Thoracic aorta (tissue), 2 donors: ENCODE measurements at places on chromosomes 5 and 9.
A peak's percentile ranks its signal among the peaks of the same experiment; 100 is the strongest.

DNA sequence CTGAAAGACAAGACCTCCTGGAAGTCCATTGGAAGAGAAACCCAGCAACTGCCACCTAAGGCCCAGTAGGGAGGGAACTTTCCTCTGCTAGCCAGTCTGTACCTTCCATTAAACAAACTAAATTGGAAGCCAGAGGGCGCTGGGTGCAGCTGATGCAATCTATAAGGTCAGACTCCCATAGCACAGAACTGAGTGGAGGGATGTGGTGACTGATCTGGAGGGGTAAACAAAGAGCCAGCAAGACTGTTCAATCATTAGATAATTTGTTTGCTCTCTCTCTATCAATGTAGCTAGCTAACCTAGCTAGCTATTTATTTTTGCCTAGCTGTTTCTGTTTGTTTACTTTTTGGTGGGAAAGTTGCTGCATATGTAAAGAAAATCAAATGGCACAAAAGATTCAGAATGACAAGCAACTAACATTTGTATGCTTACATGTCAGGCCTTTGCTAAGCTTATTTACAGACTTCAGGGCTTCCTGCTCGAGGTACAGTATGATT, 291.8 kb upstream of the DAB2 start:
- DNase-seq: no peak

- no peak for DNase-seq
Observed at GRCh38 chr9:16976427-16976826, 106.0 kb upstream of the BNC2 start.

- DNase-seq: no peak
Observed at GRCh38 chr5:124527220-124527991, 219.0 kb downstream of the ZNF608 start.

DNA sequence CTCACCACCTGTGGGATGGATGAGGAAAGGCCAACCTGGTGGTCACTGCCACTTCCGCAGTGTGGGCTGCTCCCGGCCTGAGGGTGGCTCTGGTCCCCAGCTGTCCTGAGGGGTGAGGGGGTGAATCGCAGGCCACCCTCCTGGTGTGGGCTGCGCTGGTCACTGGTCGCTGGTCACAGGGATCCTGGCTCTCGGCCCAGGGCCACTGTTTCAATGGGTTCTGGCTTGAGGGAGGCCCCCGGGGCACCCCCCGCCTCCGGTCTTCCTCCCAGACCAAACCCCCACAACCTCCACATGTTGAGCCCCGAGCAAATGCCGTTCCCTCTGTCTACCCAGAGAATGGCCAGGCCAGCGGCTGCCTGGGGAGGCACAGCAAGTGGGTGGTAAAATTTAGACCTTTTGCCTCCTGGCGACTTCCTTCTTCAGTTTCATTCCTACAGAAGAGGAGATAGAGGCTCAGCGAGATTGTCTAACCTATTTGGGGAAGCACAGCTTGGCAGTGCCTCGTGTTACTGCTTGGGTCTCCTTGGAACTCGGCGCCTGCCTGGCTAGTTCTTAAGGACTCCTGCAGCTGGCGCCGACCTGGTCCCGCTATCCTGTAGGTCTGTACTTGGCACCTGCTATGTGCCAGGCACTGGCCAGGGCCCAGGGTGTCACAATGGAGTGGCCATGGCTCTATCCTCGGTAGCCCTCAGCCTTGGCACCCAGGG, 48.2 kb downstream of the RXRA start:
- no peak for DNase-seq

DNA sequence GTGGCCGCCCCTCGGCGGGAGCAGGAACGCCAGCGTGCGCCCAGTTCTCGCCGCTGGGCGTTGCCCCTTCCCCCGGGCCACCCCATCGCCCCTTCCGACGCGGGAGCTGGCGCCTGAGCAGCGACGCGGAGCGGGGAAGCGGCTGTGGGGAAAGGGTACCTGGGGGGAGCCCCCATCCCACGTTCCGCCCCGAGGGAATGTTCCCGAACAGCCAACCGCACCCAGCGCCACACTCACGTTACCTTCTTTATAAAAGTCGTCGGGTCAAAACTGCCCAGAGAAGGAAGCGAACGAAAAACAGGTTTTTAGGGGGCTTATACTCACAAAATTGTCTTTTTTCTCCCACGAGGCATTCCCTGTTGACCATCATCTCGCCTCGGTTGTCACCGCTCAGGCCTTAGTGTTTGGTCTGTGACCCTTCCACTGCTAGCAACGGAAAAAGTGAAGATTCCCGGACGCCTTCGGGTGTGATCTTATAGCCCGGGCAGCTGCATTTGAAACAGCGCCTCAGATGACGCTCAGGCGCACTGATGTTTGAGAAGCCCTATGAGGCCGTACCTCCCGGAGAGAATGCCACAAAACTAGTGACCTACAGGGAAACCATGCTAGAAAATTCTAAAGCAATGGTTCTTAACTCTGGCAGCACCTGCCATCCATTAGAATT, 475 bp upstream of the GOLM1 start:
- DNase-seq: no peak

DNA sequence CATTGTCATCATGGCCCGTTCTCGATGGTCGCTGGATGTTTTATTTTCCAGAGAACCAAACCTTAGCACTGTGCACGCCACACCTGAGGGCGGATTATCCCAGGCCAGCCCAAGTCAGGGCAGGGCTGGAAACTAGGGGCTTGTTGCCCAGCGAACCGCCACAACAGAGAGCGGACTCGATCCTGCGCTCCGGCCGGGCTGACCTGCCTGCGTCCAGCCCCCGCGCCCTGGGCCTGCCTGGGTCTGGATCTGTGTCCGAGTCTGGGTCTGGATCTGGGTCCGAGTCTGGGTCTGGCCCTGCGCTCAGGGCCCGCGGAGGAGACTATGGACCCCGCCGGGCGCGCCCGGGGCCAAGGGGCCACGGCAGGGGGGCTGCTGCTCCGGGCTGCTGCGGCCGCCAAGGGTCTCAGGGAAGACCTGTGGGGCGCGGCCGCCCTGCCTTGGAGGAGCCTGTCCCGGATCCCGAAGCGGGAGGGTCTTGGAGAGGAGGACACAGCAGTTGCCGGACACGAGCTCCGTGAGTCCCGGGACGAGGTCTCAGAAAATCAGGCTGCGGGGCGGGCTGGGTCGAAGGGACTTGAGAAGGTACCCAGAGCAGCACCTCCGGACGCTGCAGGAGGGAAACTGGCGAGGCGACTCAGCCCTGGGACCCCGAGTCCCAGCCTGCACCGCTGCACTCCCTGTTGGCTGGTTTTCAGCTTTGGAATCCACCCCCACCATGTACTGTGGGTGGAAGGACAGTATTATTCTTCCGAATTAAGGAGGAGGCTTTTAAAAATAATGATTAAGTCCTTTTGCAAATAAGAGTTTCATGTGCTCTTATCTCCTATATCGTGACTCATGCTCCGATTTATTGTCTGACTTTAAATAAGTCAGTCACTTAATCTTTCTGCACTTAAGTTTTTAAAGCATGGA, at the start of gene ANKDD1B:
Gene ANKDD1B (plus strand): TSS at position 143 of the 915 bp plus-strand sequence. CDS start 182 bp downstream, at position 325.
- DNase-seq: no peak

DNA sequence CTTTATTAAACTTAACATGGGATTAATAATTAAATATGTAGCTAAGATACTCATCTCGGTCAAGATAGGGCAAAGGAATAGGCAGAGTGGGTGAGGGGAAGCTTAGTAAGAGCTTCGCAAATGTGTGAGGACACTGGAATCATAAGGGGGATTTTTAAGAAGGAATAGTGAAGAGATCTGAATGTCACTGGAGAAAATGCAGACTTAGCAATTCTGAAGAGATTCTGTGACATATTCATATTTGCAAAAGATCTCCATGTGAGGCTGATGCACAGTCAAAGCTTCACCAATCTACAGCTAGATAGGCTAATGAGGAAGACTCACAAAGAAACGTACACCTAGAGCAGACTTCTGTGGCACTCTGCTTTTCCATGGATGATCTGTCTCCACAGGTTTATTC, 1202.8 kb upstream of the CDH6 start:
- DNase-seq: no peak

GRCh38 chr9:109861918-109862317, 81.9 kb downstream of the PALM2AKAP2 start:
- no peak for DNase-seq

DNA sequence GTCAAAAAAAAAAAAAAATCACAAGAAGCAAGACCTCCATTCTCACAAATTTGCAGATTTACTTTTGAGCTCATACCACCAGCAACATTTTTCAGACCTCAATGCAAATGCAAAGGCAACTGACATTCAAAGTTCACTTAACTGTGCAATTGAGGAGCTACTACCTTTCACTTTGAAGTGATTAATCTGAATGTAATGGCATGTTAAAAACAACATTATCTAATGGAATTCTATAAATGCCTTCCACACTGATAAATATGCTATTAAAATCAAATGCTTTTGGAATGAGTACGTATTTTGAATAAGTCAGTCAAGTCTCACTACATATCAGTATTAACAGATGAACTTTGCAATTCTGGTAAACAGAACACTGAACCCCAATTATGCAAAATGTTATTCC, 32.3 kb downstream of the UBQLN1 start:
- no peak for DNase-seq

DNA sequence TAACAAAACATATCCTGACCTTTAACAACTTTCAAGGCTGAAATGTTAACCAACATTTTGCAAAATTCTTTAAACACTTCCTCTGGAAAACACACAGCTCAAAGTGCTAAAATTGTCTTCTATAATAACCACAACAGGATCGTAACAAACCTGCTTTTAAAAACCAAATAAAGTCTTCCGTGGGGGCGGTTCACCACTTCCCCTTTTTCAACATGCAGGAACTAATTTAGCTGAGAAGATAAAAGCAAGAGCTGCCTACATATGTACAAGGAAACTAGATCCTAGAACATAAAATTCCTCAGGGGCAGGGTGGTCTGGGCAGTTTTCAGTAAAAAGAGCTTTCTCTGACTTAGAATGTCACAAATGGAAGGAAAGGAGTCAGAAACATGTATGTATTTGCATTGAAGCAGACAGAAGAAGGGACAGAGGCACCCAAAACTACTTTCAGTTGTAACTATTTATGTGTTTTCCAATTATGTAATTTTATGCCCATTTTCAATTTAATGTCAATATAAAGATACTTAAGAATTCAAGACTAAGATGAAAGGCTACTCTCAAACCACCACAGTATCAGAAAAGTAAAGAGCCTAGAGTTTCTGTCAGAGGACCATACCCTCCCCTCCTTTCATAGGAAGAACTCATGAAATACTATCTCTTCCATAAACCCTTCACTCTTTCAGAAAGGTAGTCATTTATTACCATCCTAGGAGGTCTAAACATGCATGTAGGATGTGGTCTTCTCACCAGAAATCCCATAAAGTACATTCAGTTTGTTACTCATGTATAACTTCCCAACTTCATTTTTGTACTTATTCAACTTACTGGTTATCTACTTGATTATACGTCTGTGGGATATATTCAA, 185.9 kb upstream of the RASA1 start:
- DNase-seq: no peak

- DNase-seq: no peak
Observed at GRCh38 chr5:26791433-26791832, 247.0 kb downstream of the CDH9 start.

DNA sequence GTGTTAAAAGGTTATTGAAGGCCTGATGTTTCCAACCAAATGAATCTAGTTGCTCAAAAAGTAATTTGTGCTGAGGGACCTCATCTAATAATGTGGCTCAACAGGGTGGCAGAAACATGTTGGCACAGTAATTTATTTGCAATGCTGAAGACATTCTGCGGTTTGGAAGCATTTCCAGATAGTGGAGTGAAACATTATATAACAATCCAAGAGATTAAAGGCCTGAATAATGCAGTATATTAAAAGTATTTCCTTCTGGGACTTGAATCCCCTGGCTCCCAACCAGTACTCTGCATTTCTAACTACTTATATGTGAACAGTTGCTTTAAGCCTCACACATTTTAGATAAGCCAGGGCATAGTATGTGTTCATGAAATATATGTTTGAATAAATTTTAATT, 25.9 kb upstream of the ALDH1A1 start:
- DNase-seq: no peak

GRCh38 chr9:125341566-125341965, 79.9 kb downstream of the GAPVD1 start:
- DNase-seq: no peak

- DNase-seq: no peak
Observed at GRCh38 chr9:93464395-93464794, 11.0 kb upstream of the FAM120AOS start.

DNA sequence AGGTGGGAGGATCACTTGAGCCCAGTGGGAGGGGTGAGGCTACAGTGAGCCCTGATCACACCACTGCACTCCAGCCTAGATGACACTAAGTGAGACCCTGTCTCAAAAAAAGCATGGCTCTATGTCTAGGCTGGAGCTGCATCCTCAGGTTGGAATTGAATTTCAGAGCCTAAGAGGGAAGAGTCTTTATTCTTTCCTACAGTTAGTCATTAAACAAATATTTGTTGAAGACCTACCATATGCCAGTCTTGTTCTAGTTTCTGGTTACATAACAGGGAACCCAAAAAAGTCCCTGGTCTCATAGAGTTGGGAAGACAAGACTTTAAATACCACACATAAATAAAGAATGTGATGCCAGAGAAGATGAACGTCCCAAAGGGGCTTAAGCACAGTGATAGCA, 6.9 kb upstream of the GRPEL2 start:
- DNase-seq: no peak

DNA sequence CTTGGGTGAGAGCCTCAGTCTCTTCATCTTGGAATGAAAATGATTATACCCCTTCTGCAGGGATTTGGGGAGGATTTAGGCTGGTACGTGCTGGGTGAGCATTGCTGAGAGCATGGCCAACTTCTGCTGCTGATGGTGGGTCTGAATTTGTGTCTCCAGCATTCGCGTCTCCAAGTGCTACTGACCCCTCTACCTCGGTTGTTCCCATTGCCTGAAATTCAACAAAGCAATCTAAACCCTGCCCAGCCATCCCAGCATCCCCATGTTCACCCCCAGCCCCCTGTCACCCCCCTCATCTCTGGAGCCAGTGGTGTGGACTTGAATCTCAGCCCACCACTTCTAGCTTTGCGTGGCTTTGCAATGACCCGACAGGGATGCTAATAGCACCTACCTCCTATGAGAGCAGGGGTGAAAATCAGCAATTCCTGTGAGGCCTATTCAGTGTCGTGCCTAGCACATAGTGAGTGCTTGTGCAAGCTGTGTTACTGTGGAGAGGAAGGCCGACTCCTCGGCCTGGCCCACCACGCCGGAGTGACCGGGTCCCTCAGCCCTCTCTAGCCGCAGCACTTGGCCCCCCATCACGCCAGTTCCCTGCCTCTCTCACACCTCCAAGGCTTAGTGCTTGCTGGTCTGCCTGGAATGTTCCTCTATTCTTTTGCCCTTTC, 43.4 kb upstream of the SH3PXD2B start:
- DNase-seq: no peak

GRCh38 chr9:2338777-2339365, 282.7 kb upstream of the VLDLR start:
- no peak for DNase-seq

- peak; percentile 16 for DNase-seq
Observed at GRCh38 chr5:135565725-135566421, 12.9 kb downstream of the CXCL14 start.

GRCh38 chr5:140576776-140577201, 12.2 kb downstream of the SLC35A4 start:
- DNase-seq: no peak
